ENCODE measurements at places on chromosomes 3 and 15.

DNA sequence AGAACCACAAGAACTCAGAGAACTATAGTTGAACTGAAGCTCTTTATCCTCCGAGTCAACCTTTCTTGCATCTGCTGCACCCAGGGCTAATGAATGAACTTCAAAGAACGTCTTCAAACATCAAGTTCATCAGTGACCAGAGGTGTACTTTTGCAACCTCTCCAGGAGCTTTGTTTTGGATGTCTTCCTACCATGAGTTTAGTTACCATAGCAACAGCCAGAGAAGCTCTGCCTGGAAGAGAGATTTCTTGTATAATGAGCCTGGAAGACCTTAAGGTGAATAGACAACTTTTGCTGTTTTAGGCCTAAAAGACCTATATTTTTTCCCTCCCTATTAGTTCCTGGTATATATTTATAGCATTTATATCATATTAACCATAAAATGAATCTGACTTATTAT lies 9.1 kb downstream of the ACTC1 start:
- no peak for DNase-seq

DNA sequence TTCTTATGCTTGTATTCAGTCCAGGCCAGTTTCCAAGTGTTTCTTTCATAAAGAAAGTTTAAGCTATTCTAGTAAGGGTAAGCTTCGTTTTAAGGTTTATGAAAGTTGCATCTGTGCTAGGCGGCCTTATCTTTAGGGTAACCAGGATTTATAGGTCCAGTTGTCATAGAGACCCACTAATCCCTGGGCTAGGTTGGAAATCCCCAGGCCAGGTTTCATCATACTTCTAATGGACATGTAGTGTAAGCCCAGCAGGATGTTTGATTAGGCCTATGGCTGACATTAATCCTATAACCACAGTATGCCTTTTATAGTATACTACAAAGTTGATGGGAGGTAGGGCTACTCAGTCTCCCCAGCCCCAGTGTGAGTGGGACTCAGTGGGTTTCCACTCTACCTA lies 312.4 kb downstream of the CACNA2D3 start:
- DNase-seq: no peak

DNA sequence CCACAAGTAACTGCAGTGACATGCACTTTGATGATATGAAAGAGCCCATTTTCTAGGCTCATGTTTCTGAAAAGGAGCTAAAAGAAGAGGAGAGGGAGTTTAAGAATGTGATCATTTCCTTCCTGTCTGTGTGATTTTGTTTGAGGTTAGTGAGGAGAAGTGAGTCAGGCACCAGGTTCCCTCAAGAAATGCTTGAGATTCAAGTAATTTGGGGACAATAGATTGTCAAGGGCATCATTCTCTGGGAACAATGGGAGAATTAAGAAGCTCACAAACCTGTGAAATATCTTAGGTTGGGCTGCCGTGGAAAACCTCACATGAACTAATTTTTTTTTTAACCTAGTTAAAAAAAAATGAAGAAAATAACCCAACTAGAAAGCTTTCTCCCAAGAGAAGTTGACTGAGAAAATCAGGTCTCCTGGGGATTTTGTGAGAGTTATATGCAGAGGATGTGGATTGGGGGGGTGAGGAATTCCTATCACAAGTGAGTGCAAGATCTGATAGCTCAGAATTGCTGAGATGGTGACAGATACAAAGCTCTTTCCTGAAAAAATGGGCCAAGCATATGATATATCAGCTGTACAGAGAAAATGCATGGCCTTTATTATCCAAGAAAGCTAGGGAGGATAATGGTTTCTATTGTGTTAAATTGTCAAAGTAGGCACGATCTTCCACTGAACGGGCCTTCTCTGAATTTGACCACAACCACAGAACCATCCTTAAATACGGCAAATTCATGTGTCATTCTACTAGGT lies 203.3 kb downstream of the FEZF2 start:
- DNase-seq: peak; percentile 60

DNA sequence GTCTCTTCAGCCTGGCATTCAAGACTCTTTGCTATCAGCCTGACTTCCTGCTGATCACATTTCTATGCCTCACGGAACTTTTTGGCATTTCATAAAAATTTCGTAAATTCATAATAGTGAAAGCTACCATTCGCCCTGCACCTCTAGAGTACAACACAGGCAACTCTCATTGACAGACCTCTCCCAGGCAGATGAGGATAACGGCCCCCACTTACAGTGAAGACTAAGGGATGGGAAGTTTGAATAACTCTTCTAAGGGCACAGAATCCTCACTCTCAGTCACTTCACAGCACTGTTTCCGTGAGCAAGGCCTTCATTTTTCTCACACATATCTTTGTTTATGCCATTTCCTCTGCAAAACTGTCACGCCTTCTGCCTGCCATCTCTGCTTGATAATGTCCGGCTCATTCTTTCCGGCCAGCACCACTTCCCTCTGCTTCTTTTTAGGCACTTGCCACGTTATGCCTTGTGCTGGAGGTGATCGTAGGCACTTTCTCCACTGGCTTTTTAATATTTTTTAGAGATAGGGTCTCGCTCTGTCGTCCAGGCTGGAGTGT lies 224.1 kb upstream of the HES1 start:
- no peak for DNase-seq

- no peak for DNase-seq
Observed at GRCh38 chr3:146540236-146540635, 4.2 kb downstream of the PLSCR1 start.

GRCh38 chr3:112096176-112096575 lies 10.0 kb downstream of the C3orf52 start:
- peak; percentile 24 for DNase-seq

DNA sequence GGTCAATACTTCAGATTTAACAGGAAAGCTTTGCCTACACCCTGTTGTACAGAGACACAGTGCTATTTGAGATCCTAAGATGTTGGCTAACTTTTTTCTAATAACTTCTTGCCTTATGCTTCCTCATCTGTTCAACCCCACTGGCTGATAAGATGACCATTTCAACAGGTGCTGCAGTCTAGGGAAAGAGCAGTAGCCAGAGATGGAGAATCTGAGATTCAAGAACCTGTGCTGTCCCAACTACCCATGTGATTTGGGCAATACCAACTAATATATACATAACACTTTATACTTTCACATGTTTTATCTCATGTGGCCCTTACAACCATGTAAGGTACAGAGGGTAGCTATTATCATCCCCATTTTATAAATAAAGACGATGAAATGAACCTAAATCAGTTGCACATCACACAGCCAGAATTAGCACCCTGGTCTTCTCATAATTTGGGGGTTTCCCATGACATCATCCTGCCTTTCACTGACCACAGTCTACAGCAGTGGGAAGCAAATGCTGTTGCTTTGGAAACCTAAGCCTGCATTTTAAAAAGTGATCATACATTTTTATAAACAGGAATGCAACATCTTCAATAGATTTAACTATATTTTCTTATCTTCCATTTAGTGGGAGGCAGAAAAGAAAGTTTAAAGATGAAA lies 9.7 kb downstream of the TTC23 start:
- DNase-seq: no peak

DNA sequence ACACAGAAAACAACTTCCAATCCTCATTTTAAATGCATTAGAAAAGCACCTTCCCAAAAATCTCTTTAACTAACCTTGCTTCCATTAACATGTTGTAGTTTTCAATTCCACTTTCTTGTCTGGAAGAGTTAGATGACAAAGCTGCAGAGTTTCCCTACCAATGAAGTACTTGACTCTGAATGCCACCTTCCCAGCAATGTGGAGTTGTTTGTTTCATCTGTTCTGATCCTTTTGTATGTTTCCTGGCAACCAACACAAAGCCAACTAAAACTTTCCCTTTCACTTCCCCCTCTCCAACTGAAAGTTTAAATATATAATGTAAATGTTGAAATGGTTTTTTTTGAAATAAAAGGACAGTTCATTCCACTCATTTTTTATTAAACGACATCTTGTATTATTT lies at the start of gene WDR49:
WDR49 (minus strand) TSS at position 183 of the 400 bp plus-strand sequence. CDS start 517 bp downstream, outside the sequence.
- DNase-seq: no peak

DNA sequence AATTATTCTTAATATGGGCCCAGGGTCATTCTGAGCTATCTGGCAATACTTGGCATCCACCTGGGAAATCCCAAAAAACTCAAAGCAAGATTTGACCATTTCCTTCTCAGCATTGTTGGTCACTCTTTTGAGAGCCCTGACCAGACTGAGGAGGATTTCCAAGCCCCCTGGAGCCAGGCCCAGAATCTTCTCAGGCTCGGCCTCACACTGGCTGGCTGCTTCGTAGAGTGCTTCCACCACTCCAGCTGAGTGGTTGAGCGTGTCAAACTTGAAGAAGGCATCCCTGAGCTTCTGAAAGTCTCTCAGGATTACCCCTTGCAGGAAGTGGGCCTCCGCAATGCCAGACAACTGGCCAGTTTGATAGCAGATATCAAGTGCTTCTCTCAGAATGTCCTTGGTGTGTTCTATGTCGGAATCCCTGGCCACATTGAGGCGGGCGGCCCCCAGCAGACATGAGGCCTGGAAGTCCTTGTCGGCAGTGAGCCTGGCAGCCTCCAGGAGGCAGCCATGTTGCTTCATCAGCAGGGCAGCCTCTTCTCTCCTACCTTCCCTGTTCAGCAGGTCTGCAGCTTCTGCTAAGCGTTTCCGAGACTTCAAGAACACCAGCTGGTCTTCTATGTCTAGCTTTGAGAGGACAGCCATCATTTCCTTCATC lies 68.9 kb upstream of the DCLK3 start:
- DNase-seq: no peak

GRCh38 chr15:31016446-31016915 lies 25.1 kb upstream of the MTMR10 start:
- peak; percentile 80 for DNase-seq

- DNase-seq: peak; percentile 92
Observed at GRCh38 chr3:21944251-21944650, 193.2 kb upstream of the ZNF385D start.

DNA sequence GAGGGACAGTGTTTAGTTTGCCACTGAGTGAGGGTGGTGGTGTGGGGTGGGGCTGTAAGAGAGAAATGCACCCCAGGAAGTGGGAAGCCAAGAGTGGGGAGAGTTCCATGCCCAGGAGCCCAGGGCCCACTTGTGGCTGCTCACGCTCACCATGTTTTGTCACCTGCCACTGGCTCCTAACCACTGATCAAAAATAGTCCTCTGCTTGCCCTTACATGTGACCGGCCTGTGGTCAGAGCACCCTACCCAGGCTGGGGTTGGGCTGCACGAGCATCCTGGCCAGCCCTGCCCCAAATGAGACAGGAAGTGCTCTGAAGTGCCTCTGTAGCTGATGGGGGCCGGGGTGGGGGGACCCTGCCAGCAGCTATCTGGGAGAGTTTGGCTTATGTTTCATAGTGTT lies 216.3 kb downstream of the RPLP1 start:
- DNase-seq: no peak

DNA sequence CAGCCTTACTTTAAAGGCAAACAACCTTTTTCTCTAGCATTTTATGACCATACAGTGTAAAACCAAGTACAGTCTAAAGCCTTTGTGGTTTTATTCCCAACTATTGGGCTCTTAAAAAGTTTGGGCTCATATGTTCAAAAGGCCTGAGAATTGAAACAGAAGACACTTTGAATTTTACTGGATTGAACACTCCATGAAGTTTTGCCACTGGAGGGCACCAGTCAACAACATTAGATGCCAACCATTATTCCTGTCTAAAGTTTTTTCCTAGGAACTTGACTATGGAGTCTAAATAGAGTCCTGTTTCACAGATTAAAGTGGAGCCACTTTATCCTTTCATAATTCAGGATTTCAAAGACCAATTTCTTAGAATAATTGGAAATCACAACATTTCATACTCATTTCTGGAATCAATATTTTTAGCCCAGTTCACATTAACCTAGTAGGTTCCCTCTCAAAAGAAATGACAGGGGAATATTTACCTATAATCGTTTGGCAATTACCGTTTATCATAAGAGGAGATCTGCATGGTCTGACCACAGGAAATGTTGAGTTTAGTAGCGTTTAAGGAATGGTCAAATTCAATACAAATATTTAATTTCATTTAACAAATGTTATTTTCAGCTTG lies 244.1 kb upstream of the PDZRN3 start:
- DNase-seq: peak; percentile 59

Measured in fibroblast of skin of scalp (primary cell).